ENCODE measurements at places on chromosomes 1 and 21.

- DNase-seq: no peak
These were observed 218.7 kb downstream of the RERE start for GRCh38 chr1:8598783-8599182.

DNA sequence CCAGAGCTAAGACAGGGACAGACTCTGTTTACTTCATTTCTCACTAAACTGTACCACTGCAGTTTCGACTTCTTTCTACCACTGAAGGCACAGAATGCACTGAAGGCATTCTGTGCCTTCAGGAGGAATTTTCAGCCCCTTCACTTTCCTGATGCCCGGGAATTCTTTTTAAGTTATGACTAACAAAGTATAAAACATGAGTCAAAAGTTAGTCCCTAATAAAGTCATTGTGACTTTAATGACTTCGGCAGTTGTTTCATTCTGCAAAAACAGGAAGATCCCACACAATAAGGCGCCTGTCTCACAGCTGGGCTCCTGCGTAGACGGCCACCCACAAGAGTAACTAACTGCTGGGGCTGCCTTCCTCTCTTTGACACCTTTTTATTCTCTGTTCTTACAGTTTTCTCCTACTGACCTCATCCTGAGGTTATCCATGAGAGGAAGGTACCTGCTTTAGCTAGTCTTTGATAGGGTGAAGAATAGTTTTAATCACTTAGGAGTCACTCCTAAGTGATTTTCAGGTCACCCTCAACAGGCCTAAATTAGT, 183.9 kb upstream of the SGIP1 start:
- no peak for DNase-seq

DNA sequence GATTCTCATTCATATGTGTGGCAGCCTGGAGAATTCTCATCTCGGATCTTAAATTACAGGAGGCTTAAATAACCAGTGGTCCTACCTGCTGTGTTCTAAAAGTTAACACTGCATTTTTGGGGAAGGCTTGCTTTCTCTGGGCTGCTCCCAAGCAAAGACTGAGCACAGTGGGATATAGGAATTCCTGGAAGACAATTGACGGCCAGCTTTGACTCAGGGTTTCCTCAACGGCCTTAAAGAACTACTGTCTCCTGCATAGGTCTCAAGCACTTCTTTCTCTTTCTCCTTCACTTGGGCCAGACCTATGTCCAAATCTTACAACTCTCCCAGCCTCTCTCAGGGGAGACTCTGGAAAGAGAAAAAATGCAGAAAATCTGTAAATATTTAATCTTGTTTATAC, 1.0 kb upstream of the KRTAP13-3 start:
- DNase-seq: no peak

- no peak for DNase-seq
These were observed 40.8 kb upstream of the A3GALT2 start for GRCh38 chr1:33361532-33362235.

Data from NCI-H1417 treated with DMSO at 0.1 percent for 48 hours (cell line).